Esophagus squamous epithelium (tissue), 5 donors: ENCODE measurements at places on chromosomes 2 and 18.

DNA sequence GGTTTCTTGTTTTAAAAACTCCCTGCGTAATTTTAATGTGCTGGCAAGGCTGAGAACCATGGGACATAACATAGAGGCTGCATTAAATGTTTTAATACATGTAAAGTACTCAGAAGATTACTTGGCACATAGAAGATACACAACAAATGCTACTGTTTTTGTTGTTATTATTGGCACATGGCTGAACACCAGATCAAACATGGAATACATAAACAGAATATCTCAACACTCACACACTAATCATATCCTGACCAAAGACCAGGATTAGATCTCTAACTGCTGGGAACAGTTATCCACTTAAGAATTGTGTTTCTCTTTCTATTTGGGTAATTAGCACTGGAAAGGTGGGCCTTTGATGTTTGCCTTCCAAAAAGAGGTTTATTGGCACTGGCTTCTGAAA, 69.3 kb downstream of the KCNE4 start:
- no peak for DNase-seq

DNA sequence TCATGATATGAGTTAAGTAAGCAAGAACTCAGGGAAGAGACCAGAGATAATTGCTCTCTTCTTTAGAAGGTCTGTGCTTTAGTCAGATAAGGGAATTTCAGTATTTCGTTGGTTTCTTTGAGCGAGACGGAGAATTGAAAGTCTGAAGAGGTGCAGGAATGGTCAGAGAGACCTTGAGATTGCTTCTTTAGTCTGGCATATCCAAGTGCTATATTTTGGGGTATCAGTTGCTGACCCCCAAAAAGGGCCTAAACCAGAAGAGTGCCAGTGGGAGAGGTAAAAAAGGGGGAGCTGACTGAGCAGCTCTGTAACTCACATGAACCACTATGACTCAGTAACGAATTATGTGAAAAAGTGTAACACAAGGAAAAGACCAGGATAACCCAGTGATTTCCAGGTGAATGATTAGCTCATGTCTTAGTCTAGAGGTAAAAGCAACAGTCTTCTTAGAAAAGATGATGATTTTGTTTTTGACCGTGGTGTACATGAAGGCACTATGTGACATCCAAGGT, 932.9 kb downstream of the TDRD15 start:
- DNase-seq = no peak

DNA sequence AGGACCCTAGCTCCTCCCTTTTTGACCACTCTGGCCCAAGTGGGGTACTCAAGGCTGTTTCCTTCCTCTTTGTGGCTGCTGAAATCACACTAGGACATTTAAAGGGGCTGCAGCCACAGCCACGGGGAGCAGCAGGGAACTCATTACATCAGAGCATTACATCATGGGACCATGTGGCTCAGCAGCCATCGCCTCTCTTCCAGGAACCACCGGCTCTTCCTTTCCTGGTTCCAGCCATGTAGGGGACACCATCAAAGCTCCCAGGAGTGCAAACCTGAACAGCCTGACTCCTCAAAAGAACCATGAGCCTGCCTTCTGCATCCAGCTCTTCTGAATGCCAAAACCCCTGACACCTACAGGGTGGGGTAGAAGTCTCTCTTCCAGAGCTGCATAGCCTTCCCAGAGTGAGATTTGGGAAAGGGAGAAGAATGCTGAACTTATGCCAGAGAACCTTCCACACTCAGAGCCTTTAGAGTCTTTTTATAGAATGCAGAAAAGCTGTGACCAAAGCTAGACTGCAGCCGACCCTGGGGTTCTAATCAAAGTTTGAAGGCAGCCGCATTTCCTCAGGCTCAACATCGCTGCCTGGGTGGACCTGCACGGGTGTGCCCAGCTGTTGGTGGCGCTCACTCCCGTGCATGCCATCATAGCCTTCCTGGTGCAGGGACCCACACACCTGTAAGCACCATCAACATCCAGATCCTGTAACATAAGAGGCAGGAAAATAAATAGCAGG, 121.7 kb downstream of the KLHL29 start:
- no peak for DNase-seq

- no peak for DNase-seq
These were observed 7.4 kb upstream of the TMEM87B start for GRCh38 chr2:112047537-112048235.

- DNase-seq = no peak
These were observed 89.0 kb downstream of the MTCL1 start for GRCh38 chr18:8794156-8794933.

DNA sequence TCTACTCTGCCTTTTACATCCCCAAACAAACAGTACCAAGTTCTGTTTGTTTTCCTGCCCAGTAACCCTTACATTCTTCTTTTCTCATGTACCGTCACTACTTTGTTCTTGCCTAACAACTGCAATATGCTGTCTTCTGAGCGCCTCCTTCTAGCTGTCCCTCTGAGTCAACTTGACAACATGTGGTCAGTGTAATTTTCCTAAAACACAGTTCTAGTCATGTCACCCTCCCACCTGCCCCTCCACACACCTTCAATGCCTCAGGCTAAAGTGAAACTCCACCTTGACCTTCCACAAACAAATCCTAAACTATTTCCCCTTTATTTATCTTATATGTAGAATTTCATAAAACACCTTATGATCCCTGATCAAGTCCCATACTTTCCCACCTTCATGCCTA, 124.6 kb upstream of the CD302 start:
- DNase-seq = no peak

DNA sequence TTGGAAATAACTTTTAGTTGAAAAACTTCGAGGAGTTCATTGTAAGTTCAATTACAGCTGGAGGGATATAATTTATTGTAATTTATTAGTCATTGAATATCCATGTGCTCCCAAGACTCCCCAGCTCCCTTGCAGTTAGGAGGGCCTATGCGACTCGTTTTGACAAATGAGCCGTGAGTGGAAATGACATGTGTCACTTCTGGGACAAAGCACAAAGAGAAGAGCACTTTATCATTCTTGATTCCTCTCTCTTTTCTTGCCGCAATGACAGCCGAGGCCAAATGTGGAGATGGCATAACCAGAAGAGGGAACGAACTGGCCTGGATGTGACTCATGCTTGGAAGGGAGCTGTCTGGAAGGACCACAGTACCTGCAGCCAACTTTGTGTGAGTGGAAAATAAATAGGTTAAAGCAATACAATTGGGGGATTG, 44.2 kb upstream of the ITSN2 start:
- DNase-seq = no peak

DNA sequence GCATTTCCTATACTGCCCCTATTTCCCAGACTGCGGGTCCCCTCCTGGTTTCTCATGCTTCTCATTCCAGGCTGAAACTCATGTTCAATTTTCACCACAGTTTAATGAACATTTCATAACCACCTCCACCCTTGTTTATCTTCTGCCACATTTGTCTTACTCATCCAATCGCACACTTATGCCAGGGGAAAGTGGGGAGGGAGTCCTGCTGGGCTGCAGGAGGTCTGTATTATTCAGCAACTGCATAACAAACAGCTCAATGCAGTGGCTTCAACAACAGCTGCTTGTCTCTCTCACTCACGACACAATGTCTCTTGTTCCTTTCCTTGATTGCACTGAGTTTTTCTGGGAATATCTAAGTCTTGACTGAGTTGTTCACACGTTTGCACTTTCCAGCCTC, 106.0 kb downstream of the ZNF519 start:
- no peak for DNase-seq

GRCh38 chr2:142112757-142113221, 18.0 kb downstream of the LRP1B start:
- no peak for DNase-seq

DNA sequence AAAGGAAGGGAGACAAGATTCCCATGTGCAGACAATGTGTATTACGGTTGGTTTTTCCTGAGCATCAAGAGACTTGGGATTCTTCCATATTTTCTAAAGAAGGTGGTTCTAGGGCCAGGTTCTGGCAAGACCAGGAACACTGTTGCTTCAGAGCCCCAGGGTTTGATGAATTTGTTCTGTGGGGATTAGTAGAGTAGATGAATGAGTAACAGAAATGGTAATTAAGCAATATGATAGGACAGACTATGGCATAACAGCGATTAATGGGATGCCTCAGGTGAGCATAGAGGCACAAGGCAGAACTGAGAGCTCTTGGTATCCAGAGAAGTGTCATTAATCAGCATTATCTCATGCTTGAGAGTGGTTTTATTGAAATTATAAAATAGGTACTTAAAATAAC, 82.8 kb upstream of the PNPT1 start:
- no peak for DNase-seq

DNA sequence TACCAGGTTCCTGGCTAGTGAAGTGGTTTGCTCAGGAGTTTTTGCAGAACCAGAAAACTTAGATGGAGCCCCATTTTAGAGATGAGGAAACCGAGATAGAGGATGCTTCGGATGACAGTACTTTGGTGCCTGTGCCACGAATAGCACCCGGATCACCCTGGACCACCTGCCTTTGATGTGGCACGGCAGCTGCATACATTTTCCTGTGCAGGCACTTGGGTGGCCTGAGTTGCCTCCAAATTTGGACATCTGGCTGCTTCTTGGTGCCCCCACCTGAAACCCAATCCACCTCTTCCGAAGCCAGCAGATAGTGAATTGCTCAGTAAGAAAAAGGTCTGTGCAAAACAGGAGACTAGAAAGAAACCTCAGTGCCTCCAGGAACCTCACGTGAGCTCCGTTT, 140.6 kb upstream of the ID2 start:
- no peak for DNase-seq

- no peak for DNase-seq
These were observed at the start of gene ZEB2 for GRCh38 chr2:144519934-144520731. ZEB2 (minus strand) TSS chr2:144520119; CDS start chr2:144517350, 2,769 bp downstream.

DNA sequence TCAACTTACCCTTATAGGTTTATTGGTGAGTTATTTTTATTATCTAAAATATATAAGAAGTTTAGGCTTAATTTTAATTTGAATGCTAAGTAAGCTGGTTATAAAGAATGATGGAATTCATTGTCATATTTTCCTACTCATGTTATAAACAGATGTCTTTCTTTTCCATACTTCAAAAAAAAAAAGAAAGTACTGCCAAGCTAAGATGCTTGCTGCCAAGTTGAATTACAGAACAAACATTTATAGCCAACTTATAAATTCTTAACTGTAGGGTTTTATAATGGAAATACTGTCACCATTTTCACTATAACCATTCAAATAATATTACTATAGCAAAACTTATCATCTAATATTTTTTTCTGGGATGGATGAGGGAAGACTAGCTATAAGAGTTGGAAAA, 676.0 kb downstream of the NRXN1 start:
- no peak for DNase-seq

- DNase-seq = no peak
These were observed 1057.2 kb upstream of the TMEFF2 start for GRCh38 chr2:193251909-193252308.

DNA sequence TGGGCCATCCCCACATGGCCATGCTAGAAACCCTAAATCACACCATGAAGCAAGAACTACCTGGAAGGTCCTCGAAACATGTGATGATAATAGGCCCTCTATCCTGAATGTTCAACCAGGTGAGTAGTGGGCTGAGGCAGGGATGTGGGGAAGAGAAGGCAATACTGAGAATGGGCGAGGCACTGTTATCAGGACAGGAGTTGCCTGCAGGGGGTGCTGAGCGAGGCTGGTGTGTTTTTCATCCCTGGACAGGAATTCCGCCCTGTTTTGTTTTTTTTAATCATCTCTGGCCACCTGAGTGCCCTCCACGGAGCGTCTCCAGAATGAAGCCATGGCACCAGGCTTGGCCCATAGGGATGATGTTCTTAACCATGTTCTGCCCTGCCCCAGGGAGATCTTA, 103.0 kb upstream of the SOX11 start:
- no peak for DNase-seq

DNA sequence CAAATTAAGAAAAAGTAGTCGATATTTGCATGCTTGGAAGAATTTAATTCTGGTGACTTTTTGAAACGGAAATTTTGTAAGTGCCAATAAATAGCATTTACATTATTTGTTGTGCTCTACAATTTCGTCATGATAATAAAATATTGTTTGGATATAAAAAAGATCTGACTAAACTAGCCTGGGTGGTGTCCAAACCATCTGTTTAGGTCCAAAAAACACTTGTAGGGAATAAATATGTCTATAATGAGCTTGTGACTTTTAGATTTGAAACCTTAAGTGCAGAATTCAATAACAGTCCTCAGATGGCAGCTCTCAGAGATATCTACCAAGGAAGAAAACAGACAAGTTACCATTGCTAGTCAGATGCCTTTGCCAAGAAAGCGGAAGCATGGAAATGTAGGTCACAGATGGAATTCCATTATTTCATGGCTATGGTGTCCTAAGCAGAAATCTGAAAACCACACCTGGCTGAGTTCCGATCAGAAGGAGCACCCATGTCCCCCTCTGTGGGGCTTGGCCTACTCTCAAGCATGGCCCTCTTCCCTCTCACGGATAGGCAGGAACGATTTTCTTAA, 731.1 kb downstream of the RNF144A start:
- DNase-seq = no peak

GRCh38 chr2:108220942-108221541, 18.7 kb upstream of the SULT1C3 start:
- DNase-seq = no peak

- no peak for DNase-seq
These were observed 112.5 kb downstream of the PIK3C3 start for GRCh38 chr18:42067518-42067917.

DNA sequence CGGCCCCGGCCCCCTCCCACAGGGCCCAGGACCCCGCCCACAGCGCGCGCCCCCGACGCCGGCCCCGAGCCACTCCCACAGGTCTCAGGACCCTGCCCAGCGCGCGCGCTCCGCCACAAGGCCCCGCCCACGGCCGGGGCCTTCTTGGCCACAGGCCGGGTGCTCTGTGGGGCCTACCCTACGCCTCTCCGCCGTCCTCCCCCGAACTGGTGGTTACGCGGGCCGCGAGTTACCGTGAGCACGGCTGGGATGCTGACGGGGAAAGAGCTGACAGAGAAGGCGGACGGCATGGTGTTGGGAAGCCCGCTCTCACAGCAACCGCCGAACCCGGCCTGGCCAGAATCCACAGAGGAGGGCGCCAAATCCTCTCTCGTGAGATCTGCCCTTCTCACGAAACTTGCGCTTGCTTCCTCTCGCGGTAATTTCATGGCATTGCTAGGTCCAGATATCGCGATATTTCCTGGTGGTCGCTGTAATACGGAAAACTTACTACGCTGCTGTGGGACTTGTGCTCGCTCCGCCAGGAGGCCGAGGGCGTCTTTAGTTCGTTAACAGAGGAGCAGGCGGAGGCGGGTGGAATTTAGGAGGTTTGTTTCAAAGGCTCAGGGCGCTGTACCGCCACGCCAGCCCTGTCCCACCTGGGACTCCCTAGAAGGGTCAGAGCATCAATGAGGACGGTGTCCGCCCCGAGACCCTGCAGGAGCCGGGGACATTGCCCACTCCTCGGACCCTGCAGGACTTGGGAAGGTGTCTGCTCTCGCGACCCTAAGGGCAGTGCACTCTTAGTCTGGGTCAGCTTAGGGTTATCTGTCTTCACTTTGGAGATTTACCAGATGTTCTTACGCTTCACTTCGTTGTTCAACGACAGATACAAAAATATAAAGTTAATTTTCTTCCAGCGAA, at the start of gene TMEM18:
Gene TMEM18 (minus strand): TSS at position 351 of the 903 bp plus-strand sequence. CDS start 61 bp downstream, at position 290.
- peak; percentile 99 for DNase-seq

- DNase-seq = no peak
These were observed 17.5 kb upstream of the TMEM163 start for GRCh38 chr2:134736167-134736880.

GRCh38 chr2:136384531-136385303, 266.8 kb upstream of the CXCR4 start:
- DNase-seq = no peak
